NCI-H1417 treated with DMSO at 0.1 percent for 48 hours (cell line): ENCODE measurements at places on chromosomes 4 and X.

DNA sequence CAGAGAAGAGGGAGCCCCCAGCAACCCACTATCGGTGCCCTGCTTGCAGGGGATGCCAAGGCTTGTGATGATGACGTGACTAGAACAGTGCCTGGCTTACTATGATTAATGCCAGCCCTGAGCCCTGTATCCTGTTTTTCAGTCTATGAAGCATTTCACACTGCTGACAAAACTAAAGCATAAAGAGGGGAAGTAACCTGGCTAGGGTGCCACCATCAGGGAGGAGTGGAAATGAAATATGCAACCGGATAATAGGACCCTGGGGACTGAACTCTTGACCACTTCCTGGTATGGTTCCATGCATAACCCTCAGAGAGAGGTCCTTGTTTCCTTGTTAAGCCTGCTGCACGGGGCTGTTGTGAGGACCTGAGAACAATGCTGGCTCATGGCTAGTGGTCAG, 50.3 kb downstream of the MED28 start:
- no peak for DNase-seq

DNA sequence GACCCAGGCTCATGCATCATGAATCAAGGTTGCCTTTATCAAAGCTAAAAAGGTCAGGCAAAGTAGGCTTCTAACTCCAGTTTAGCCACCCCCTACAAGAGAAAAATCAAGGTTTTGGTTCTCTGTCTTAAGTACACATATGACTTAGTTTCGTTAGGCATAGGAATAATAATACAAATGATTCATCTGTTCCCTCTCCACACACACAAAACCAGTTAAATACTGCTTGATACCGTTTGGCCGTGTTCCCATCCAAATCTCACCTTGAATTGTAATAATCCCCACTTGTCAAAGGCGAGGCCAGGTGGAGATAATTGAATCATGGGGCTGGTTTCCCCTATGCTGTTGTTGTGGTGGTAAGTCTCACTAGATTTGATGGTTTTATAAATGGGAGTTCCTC, 226.2 kb downstream of the HS6ST2 start:
- DNase-seq: no peak

DNA sequence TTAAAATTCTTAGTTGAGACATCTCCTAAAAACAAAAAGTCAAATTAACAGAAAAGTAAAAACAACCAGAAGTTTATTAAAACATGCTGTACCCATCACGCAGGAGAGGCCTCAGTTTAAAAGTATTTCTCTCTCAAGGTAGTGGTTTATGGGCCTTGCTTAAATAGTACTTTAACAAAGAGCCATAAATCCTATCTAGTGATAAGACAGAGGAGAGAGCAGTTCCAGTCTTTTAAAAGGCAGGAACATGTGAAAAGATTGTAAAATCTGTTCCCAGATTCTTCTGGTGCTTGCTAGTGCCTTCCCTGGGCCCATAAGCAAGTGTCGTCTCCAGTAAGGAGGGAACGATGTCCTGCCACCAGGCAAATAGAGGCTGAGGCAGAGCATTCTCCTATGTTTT, 476.3 kb upstream of the ADGRL3 start:
- no peak for DNase-seq

- no peak for DNase-seq
Observed at GRCh38 chr4:53586121-53586816, 5.0 kb downstream of the LNX1 start.

DNA sequence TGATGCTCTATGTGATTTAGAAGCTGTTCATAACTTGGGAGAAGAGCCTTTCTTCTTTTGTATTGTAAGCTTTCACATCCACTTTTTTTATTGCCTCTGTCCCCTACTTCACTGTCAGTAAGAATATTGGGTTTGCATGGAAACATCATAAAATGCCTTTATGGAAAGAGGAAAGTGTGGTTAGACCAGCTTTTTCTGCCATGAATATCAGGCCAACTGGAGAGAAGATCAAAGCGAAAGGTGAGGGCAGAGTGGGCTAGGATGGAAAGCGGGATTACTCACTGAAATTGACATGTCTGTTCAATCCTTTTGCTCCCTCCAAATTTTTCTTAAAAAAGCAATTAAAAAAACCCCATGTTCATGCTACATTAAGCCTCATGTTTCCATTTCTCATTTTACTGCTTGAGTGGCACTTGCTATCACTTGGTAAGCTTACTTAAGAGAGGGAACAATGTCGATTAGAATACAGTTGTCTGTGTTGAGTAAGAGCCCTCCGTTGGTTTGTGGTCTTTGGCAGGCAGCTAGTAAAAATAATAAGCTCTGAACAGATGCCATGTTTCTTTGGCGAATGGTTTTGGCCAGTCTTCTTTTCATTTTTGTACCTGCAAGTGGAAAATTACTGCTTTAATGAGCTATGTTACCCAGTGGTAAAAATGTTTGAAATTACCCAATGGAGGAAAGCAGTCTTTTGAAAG, 35.9 kb downstream of the SUPT20HL1 start:
- DNase-seq: no peak

- DNase-seq: no peak
Observed at GRCh38 chr4:88244816-88245579, 39.4 kb downstream of the PPM1K start.

DNA sequence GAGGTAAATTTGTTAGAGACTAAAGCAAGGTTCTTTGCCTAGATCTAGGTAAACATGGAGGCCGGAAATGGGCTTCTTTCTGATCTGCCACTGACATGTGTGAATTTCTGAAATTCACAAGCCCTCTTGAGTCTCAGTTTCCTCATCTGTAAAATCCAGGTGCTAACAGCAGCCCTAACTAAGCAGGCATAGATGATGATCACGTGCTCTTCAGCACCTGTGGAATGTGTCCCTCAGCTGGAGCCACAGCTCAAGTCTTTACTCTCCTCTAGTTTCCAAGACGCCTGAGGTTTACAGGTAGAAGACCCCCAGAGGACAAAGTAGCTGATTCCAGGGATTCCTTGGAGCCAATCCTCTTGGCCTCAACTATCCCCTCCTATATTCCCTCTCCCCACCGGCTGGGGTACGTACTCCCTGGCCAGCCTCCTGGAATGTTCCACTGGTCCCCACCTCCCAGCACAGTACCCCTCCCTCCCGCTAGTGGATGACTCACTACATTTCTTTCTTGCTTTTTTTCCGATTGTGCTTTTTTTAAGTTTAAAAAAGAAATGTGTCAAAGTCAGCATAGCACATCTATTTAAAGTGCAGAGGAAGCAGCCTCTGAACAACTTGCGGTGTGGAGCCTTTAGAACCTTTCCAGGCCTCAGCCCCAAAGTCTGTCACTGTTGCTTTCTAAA, 98.4 kb downstream of the PHKA2 start:
- no peak for DNase-seq

DNA sequence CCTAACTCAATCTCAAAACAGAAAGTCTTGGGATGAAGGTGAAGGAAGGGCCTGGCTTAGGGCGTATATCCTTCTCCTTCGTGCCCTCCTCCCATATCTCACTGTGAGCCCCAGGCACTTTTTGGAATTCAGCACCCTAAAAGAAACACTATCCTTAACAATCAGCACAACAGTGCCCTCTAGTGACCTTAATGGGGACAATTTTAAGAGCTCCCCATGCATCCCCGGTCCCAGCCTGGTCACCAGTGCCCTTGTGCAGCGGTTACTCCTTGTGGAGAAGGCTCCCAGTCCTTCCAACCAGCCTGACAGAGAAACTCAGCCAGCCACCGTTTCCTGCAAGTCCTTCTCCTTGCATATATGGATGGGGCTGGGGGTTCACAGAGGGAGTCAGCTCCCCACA, 4.2 kb downstream of the PAK3 start:
- DNase-seq: no peak

DNA sequence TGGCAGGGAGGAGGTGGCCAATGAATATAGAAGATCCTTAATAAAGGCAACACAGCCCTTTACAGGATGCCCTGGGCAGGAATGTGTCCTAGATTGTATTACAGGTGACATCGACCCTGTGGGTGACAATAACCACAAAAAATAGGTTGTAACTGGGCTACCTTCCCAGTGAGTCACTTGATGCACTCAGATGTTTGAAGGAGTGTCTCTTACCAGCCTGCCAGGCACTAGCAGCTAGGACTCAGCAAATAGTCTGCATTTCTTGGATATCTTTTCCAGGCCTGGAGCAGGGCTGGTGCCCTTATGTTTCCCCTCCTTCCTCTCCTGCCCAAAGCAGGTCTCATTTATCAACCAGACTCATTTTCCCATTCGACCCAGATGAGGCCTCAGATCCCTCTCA, 50.9 kb upstream of the TMEM164 start:
- no peak for DNase-seq

- DNase-seq: no peak
Observed at GRCh38 chrX:128165884-128166408, 113.7 kb upstream of the ACTRT1 start.

GRCh38 chr4:102493794-102494193, 7.4 kb upstream of the NFKB1 start:
- peak; percentile 44 for DNase-seq

- DNase-seq: no peak
Observed at GRCh38 chr4:19399001-19399400, 852.7 kb upstream of the SLIT2 start.

DNA sequence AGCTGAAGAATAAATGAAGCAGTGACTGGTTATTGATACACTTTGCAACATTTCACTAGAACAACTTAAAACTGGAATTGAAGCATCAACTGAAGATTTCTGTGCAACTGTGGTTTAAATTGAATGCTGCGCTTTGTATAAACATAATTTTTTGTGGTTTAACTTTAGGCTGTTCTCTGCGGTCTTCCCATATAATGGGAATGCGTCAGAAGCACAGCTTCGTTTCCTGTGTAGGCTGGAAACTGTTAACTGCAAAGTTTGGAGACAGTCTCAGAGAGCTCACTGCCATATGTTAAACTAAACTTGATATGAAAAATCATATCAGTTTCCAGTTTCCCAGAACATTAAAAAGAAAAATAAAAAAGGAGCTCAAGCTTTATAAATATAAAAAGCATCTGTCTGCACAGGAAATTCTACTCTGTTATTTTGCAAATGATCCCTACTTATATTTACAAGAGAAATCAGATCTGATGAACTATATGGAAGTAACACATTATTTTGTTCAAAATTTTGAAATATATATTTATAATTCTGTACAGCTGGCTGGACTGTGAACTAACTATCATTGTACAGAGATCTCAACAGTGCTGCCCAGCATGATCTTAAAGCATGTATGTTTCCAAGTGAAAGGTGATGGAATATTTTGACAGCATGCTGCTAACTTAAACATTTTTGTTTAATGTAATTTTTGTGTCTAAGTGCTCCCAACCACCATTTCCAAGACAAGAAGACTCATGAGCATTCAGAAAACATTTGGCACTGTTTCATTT, 139.9 kb downstream of the NDST3 start:
- DNase-seq: no peak

GRCh38 chr4:7352486-7352885, 82.2 kb downstream of the PSAPL1 start:
- DNase-seq: no peak

DNA sequence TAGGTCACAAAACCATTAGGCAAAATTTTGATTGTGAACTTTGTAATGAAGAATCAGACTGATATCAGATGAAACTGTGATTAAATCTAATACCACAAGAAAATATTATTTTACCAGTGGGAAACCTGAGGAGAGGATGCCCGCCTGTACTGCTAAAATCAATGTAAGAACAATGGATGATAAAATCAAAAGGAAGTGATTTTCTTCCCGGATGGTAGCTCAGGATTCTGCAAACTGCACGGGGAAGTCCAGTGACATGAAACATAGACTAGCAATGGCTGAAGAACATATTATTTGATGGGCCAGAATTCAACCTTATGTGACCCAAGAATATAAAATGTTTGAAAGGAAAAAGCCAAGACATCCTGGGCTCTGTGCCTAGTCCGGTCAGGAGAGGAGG, 974.9 kb downstream of the PCDH18 start:
- DNase-seq: no peak

GRCh38 chr4:119646347-119647071, 17.9 kb upstream of the PDE5A start:
- DNase-seq: no peak

DNA sequence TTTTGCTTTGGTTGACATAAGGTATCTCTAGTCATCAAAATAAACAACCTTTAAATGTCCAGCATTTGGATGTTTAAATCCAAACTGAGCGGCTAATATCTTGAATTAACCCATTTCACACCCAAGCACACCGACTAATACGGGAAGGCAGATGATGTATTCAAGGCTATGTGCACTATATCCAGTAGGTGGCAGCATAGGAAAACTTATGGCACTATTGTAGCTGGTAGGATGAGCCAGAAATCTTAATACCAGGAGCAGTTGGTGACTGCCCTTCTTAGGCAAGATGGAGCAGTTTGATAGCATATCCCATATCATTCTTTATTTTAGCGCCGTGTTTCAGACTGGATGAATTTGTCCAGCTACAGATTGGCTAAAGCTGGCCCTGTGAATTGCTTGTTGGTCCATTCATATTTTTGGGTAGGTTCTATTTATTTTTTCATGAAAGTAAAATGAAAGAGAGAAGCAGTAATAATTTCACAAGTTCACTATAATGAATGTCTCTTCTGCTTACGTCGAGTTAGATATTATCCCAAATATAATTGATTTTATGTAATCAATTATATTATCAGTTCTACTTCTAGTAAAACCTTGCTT, 24.4 kb downstream of the UCHL1 start:
- peak; percentile 54 for DNase-seq

DNA sequence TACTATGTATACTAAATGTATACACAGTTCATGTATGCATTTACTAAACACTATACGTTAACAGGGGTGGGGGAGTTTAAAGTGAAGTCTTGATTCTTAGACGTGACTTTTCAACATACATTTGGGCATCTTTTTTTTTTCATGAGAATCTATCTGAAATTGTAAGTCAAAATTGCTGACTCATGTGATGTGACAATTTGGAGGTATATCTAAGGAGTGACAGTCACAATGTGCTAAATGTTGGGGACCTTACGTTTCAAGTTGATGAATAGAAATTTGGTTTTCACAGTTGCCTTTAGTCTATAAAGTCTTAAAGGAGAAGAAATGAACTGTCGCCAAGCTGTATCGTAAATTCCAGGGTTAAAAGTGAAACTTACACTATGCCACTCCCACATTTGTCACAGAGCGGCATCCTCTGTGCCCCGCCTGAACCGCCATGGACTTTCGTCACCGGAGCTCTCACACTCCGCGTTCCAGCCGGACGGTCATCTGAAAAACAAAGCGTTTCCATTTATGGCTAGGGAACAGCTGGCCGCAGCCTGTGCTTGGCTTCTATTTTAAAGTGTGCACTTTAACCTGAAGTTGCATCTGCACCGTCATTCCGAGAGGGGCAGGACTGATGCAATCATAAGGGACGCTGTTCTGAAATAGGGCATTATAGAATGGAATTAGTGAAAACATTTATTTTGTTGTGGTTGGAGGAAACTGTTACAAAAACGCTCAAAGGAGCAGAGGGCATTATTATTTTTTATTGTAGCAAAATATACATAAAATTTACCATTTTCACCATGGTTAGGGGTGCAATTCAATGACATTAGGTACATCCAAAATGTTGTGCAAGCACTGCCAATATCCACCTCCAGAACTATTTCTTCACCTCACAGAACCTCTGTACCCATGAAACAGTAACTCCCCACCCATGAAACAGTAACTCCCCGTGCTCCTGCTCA, 30.9 kb downstream of the PDLIM3 start:
- no peak for DNase-seq

GRCh38 chr4:176377780-176378179, 58.0 kb downstream of the SPCS3 start:
- DNase-seq: peak; percentile 42
